T-helper 17 cell (primary cell): ENCODE measurements at places on chromosomes 3 and 15.

- no peak for DNase-seq
Measured at GRCh38 chr3:45665101-45665572, 24.1 kb upstream of the SACM1L start.

DNA sequence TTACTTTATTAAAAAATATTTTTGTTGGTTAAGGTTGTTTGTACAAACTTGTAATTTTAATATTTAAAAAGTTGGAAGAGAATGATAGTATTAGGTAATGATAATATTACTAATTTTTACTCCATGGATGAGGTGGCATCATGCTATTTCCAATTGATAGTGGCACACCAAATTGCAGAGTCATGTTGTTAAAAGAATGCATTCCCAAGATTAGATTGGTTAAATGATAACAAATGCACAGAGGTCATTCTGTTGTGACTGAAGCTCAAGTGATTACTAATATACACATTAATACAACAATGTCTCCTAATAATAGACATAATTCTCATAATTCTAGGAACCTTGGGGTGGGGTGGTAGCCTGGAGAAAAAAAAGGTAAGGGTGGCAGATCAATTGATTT, 73.2 kb upstream of the ZBED2 start:
- no peak for DNase-seq

- DNase-seq = no peak
Measured at GRCh38 chr15:70334286-70334685, 236.6 kb upstream of the TLE3 start.

DNA sequence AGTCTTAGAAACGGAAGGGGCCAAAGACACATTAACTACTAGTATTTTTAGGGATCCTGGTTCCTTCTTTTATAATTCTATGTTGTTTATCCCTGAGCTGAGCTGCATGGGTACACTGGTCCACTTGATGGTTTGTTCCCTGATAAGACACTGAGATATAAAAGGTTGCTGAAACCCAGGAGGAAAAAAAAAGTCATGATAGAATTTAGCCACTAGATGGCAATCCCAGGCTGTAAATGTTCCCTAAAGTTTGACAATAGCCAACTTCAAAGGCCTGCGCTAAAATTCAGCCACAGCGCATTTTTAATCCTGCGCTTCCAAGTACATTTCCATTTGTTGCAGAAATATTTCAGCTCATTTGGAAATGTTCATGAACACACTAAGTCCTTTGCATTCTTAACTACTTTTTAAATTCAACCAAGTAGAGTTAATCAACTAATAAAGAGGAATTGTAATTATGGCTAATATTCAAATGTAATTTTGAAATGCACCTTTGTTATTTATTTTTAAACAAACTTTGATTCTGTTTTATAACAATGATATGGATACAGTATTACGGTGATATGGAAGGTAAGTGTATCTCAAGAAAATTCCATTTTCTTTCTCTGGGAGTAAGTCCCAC, 249.3 kb upstream of the FEZF2 start:
- no peak for DNase-seq

- no peak for DNase-seq
Measured at GRCh38 chr3:53675022-53675697, 171.1 kb downstream of the CHDH start.

GRCh38 chr3:51908026-51908425, 4.9 kb upstream of the IQCF1 start:
- DNase-seq = no peak

DNA sequence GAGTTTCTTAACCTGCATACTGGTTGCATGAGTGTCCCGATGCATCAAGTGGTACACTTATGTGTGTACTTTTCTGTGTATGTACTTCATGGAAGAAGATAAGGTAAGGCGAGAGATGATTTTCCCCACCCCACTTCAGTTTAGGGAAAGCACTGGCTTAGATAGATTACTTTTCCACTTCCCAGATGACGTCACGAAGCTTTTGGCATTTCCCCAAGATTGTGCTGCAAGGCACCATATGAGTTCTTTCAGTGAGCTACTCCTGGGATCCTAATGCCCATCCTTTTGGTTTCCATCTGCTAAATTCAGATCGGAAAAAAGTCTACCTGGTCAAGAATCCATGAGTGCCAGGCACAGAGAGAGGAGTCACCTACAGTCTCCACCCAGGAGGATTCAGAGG, 4.5 kb downstream of the IL17RB start:
- no peak for DNase-seq

GRCh38 chr15:63308947-63309346, 31.5 kb downstream of the APH1B start:
- DNase-seq = no peak

DNA sequence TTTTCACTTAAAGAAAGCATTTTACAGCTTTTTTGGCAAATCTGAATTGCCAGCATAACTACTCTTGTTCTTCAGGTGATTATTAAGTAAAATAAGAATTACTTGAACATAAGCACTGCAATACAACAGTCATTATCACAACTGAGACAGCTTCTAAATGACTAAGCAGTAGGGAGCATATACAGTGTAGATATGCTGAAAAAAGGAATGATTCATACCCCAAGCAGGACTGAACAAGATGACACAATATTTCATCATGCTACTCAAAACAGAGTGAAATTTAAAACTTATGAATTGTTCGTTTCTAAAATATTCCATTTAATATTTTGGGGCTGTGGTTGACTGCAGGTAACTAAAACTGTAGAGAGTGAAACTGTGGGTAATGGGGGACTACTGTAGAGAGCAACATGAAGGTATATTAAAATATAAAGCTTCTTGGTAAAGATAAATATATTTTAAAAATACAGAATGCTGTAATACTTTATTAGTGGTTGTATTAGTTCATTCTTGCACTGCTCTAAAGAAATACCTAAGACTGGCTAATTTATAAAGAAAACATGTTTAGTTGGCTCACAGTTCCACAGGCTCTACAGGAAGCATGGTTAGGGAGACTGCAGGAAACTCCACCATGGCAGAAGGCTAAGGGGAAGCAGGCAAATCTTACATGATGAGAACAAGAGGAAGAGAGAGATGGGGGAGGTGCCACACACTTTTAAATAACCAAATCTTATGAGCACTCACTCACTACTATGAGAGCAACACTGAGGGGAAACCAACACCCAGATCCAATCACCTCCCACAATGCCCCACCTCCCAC, 84.8 kb downstream of the DCLK3 start:
- DNase-seq = no peak

DNA sequence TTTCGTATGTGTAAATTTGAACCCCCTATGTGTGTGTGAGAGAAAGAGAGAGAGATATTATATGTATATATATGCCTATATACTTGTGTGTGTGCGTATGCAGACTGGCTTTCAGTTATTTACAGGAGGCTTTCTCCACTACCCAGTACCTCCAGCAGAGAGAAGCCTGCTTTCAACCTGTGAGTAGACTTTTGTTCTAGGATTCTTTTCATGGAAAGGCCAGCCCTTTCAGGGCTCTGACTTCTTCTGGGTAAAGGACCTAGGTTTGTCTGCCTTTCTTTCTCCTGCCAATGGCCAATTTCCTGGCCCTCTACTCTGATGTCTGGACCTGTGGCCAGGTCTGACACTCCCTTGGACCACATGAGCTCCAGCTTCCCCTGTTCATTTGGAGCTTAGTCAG, 23.8 kb downstream of the LRRC28 start:
- no peak for DNase-seq

DNA sequence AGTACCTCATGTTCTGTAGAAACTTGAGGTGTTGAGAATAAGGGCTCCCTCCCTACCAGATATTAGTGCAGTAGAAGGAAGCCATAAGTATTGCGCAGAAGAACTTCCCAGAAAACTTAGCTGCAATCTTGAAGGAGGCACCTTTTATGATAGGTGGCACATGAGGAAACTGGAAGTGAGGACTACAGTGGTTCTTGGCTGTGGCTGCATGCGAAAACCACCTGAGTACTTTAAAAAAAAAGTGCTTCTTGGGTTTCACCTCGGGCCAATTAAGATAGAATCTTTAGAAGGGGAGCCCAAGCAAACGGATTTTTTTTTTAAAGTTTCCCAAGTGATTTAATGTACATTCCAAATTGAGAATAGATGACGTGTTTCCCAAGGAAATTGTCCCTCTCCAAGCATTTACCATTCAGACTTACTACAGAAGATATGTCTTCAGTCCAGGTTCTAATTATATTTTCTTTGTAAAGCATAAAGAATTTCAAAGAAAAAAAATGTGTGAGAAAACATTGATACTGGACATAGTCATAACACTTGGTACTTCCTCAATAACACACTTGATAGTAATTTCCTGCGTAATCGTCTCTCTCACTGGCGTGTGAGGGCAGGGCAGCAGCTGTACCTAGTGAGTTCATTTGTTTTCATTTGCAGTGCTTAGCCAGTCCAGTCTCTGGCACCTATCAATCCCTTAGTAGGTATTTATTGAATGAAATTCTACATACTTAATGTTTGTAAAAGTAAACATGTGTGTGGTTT, 12.3 kb upstream of the NR1I2 start:
- DNase-seq = no peak

DNA sequence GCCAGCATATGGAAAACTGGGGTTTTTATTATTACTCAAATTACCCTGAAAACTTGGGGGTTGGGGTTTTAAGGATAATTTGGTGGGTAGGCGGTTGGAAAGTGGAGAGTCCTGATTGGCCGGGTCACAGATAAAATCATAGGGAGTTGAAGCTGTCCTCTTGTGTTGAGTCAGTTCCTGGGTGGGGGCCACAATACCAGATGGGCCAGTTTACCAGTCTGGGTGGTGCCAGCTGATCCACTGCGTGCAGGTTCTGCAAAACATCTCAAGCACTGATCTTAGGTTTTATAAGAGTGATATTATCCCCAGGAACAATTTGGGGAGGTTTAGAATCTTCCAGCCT, 4.9 kb upstream of the ZNF662 start:
- no peak for DNase-seq

- DNase-seq = no peak
Measured at GRCh38 chr3:121793078-121793477, 41.8 kb downstream of the IQCB1 start.

DNA sequence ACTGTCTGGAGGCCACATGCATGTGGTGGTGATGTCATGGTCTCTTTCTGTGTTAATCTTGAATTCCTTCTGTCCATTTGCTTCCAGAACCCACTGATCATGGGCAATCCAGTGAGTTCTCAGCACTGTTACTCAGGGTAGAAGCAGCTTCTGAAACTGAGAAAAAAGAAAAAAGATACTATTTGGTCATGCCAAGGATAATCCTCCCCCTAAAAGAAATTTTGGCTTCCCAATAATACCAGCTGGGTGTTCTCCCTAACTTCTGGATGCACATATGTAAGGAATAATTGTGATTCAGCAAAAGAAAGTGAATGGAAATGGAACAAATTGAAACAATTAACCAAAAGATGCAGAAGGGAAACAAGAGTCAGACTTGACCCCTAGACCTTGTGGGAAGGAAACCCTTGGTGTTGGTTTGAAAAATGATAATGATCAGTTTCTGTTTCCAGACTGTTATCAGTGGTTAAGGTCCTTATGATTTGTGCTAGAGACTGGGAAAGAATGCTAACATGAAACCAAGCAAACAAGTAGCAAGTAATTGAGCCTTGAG, 92.3 kb downstream of the RBMS3 start:
- no peak for DNase-seq

DNA sequence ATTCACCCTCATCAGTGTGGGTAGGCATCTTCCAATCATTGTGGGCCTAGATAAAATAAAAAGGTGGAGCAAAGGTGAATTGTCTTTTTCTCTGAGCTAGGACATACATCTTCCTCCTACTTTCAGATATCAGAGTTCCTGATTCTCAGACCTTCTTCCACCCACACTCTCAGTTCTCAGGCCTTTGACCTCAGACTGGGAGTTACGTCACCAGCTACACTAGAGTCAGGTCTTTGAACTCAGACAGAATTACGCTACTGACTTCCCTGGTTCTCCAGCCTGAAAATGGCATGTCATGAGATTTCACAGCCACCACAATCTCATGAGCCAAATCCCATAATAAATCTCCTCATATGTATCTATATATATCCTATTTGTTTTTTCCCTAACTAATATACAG, 39.0 kb downstream of the STRIT1 start:
- no peak for DNase-seq

- no peak for DNase-seq
Measured at GRCh38 chr15:98232761-98233160, 272.3 kb downstream of the ARRDC4 start.

GRCh38 chr15:60518511-60518910, 39.6 kb upstream of the ICE2 start:
- no peak for DNase-seq

GRCh38 chr3:177589911-177590381, 392.7 kb upstream of the TBL1XR1 start:
- DNase-seq = no peak

DNA sequence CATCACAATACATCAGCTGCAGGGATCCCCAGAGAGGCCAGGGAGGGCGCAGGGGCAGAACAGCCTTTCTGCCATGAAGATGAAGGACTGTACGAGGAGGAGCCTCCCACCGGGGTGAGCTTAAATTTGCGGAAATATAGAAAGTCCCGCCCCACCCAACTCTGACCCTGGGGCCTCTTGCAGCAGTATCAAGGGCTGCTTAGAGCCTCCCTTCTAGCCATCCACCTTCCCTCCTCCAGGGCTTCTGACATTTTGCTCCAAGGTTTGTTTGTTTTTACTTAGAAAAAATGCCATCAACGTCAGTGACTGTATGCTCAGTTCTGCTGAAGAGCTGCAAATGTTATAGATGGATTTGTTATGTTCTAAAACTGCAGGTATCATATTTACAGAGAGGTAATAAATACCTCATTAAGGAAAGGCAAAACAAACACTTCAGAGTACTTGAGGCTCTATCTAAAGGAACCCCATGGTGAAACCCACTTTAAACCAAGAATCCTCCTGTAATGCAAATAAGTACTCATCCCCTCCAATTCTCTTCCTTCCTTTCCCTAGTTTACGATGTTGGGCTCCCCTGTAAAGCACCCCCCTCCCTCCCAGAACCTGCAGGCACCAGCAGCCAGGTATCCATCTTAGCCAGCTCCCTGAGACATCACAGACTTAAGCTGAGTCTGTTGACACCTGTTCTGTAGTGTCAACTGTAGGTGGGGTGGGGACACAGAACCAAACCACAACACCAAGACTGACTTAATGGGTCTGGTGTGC, 30.5 kb downstream of the RFTN1 start:
- no peak for DNase-seq

GRCh38 chr15:56244038-56244810, 545 bp upstream of the RFX7 start:
- no peak for DNase-seq

- DNase-seq = no peak
Measured at GRCh38 chr15:31324806-31325594, 1.6 kb upstream of the KLF13 start.

GRCh38 chr15:40313531-40314398, 6.0 kb upstream of the PLCB2 start:
- DNase-seq = no peak

GRCh38 chr3:29642393-29643033, 361.6 kb downstream of the RBMS3 start:
- DNase-seq = no peak

DNA sequence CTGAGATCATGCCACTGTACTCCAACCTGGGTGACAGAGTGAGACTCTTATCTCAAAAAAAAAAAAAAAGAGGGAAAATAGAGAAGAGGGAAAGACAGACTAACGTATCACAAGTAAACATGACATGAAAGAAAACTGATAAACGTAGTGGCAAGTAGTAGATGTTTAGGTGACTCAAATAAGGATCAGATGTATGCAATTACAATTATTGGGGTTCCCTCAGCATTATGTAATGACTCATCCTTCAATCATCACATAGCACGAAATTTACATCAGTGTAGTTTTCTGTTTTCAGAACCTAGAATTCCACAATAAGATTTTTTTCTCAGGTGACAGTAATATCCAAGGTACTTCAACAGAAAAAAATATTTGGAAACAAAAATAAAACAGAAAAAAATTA, 46.6 kb downstream of the DPP8 start:
- DNase-seq = no peak

GRCh38 chr3:133674290-133674919, 12.7 kb upstream of the TOPBP1 start:
- no peak for DNase-seq
